Cardiac muscle cell (in vitro differentiated cells and primary cell): ENCODE measurements at places on chromosomes 1 and 21.

- DNase-seq, result no peak
Observed at GRCh38 chr1:84735483-84735882, 45.2 kb upstream of the SSX2IP start.

DNA sequence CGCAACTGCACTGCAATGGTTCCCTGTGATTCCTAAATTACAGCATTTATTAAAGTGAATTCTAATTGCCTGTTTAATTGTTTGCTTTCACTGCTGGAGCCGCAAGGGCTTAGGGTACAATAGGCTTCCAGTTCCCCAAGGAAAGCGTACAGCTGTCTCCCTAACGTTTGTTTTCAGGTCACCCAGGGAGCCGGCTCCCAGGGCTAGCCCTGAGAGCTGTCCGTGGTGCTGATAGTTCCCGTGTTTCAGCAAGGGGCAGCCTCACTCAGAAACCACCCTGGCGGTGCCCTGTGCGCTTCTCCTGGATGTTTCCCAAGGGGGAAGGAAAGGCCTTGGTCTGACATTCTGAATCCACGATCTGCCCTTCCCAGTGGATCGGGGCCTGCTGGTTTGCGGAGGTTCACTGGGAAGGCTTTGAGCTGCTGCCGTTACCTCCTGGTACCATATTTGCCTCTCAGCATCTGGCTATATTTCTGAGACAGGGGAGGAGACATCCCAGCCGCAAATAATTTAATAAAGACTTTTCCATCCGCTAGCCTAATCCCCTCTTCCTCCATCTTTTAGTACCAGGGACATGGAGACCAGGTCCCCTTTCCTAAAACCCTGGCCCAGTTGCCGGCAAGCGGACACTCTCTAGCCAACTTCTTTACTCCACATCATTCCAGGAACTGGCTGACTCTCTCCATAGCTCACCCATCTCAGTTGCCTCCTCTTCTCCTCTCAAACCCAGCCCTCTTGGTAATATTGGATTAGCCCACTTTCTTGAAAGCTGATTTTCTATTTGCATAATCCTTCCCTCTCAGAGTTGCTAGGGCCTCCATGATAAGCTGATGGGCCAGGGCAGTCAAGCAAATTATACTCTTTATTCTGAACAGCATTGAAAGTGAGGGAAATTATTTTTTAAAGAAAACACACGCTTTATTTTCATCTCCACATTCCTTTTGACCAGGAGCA, 149.0 kb downstream of the IGSF21 start:
- peak; percentile 48 for DNase-seq

- DNase-seq, result no peak
Observed at GRCh38 chr1:205701891-205702290, 21.6 kb upstream of the SLC45A3 start.

GRCh38 chr21:17901458-17902079, 82.4 kb upstream of the C21orf91 start:
- no peak for DNase-seq

DNA sequence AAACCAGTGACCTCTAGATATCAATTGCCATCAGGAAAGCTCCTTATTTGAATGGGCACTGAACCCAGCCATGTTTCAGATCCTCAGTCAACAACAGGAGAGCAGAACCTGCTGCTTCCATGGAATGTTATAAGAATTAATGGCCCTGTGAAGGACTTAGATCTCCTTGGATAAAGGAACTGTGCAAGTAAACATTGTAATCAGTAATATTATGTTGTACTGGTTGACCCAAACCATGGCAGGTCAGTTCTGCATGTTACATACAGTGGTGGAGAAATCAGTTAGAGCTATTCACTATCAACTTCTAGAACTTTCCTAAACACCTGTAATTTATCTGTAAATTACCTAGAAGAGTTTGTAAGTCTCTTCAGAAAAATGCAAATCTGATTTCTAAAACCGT, 11.2 kb upstream of the CLDN8 start:
- DNase-seq, result no peak

- no peak for DNase-seq
Observed at GRCh38 chr21:39050841-39051587, 132.2 kb downstream of the PSMG1 start.

DNA sequence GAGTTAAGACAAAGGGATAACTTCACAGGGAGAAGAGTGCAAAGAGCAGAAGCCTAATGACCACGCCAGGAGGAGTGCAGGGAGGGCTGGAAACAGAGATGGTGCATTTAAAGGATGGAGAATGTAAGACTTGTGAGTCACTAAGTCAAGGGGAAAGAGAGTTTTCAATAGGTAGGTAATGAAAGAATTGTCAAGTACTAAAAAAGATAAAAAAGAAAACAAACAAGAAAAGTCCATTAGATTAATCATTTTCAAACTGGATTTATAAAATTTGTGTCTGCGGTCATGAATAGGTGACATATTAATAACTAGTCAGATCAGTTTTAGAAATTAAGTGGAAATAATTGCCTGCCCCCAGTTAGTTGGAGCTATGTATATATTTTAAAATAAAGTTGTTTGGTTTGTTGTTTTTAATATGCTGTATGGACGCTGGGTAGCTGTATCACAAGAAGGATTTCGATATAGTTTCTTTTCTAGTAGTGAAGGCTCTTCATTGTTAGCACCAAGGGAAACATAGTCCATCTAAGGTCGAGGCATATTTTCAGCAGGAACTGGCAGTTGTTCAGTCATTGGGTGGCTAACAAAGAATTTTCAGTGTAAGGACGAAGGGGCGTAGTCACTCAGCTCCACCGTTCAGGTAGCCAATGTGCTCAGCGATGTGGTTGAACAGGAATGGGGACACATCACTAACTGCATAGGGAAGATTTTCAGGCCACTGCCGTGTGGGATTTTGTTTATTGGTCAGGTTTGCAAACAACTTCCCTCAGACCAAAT, 203.0 kb downstream of the TGFB2 start:
- no peak for DNase-seq

- no peak for DNase-seq
Observed at GRCh38 chr1:55257958-55258357, 42.8 kb upstream of the USP24 start.

- no peak for DNase-seq
Observed at GRCh38 chr1:185661971-185662370, 72.2 kb upstream of the HMCN1 start.
